ENCODE measurements at places on chromosomes 5 and 9.
A peak's percentile ranks its signal among the peaks of the same experiment; 100 is the strongest.

GRCh38 chr9:122936464-122936863 lies 4.4 kb upstream of the RABGAP1 start:
- DNase-seq = no peak

- no peak for DNase-seq
Observed at GRCh38 chr5:13830536-13830935, 114.0 kb downstream of the DNAH5 start.

- DNase-seq = no peak
Observed at GRCh38 chr9:111118256-111118948, 80.1 kb upstream of the LPAR1 start.

DNA sequence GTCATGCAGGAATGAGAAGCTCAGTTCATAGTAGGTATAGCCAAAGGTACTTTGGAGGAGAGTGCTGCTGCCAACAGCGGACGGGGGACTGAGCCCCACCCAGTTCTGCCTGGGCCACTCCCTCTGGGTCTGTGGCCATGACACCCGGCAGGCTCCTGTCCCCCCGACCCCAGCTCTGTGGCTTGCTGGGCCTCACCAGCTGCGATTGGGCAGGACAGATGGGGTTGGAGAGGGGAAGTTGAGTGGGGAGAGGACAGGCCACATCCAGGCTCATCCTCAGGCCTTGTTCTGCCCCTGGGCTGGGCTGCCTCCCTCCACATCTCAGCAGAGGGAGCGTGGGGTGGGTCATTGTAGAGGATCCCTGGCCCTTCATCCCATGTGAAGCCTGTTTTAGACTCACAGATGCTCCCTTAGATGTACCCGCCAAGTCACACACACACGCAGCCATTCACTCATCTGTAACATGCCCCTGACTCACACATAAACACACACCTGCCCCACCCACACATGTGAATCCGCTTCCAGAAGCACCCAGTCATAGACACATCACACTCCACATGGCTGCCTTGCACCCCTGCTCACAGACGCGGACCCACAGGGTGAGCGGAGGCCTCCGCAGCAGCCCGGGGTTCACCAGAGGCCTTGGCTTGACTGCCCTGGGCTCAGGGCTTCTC lies 48.8 kb downstream of the NTNG2 start:
- DNase-seq = no peak

GRCh38 chr5:116778651-116779280 lies 204.1 kb upstream of the SEMA6A start:
- DNase-seq = no peak

- DNase-seq = no peak
Observed at GRCh38 chr5:3509290-3509689, 86.3 kb upstream of the IRX1 start.

- DNase-seq = peak; percentile 33
Observed at GRCh38 chr9:89919171-89919681, 314.4 kb downstream of the GADD45G start.

GRCh38 chr5:79513308-79513703 lies 628 bp downstream of the HOMER1 start:
- DNase-seq = no peak

- DNase-seq = no peak
Observed at GRCh38 chr5:180333661-180334060, 19.5 kb downstream of the GFPT2 start.

DNA sequence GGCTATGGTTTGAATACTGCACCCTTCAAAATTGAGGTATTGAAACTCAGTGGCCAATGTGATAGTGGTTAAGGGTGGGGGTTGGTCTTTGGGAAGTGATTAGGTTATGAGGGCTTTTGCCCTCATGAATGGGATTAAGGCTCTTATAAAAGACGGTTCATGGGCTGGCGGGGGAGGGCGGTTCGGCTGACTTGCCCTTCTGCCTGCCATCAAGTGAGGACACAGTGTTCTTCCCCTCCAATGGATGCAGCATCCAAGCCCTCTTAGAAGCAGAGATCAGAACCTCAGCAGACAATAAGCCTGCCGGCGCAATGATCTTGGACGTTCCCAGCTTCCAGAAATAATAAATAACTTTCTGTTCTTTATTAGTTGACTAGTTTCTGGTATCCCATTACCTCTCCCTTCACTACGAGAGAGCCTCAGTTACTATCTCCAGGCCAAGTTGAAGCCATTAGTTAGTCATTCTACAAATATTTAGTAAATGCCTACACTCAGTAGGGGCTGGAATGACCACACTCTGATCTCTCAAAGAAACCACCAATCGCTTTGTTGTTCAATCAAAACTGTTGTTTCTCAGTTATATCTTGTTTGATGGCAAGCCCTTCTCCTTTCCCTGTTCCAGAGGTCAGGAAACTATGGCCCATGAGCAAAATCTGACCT lies 219.3 kb downstream of the TSSK1B start:
- DNase-seq = no peak

DNA sequence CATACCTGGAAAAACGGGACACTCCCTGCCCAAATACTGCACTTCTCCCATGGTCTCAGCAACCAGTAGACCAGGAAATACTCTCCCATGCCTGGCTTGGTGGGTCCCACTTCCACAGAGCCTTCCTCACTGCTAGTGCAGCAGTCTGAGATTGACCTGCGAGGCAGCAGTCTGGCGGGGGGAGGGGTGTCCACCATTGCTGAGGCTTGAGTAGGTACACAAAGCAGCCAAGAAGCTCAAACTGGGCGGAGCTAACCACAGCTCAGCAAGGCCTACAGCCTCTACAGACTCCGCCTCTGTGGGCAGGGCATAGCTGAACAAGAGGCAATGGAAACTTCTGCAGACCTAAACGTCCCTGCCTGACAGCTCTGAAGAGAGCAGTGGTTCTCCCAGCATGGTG lies 191.5 kb upstream of the FTMT start:
- no peak for DNase-seq

DNA sequence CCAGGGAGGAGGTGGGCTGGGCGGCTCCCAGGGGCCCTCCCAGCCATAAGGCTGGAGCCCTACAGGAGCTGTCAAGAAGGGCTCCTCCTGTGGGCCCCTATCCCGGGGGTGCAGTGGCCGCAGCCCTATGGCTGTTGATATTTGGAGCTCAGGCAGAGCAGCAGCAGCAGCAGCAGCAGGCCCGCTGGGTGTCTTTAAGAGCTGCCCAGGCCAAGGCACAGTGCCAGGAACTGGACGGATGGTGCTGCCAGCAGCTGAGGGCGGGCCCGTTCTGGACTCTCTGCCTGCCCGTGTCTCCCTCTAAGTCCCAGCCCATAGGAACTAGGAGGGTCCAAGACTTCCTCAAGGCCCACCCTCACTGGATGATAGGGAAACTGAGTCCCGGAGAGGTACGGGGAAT lies 3.6 kb downstream of the AK1 start:
- DNase-seq = peak; percentile 90

GRCh38 chr5:105849701-105850100 lies 1821.0 kb downstream of the EFNA5 start:
- DNase-seq = no peak

- DNase-seq = no peak
Observed at GRCh38 chr5:73815631-73816030, 189.6 kb downstream of the ARHGEF28 start.

DNA sequence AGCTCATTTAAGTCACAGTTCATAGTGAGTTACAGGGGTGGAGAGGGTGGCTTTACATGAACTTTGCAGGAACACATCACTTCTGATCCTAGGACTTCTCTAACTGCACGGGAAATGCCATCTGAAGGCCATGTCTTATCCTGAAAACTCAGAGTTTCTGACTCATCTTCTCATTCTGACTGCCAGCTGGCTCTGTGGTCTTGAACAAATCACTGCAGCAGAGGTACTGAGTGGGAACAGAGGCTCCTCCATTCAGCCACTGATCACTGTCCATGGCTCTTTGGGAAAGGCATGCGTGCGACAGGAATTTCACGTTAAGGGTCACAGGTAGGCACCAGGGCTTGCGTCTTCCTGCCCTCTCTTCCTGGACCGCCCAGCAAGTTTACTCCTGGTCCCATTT lies 114.6 kb upstream of the LRRTM2 start:
- DNase-seq = no peak

GRCh38 chr5:149370878-149371277 lies 8.2 kb downstream of the IL17B start:
- no peak for DNase-seq

- DNase-seq = no peak
Observed at GRCh38 chr5:143800715-143801114, 11.2 kb upstream of the HMHB1 start.

- DNase-seq = no peak
Observed at GRCh38 chr9:133813749-133814585, 75.8 kb upstream of the SARDH start.

GRCh38 chr5:17302106-17302505 lies 84.7 kb downstream of the BASP1 start:
- DNase-seq = no peak

GRCh38 chr5:130912088-130912487 lies 253.0 kb downstream of the HINT1 start:
- DNase-seq = no peak

GRCh38 chr5:145752947-145753346 lies 82.2 kb downstream of the PRELID2 start:
- no peak for DNase-seq

GRCh38 chr5:10699281-10699874 lies 61.7 kb downstream of the DAP start:
- no peak for DNase-seq

GRCh38 chr9:93321220-93321610 lies 130.3 kb upstream of the FAM120A start:
- no peak for DNase-seq

DNA sequence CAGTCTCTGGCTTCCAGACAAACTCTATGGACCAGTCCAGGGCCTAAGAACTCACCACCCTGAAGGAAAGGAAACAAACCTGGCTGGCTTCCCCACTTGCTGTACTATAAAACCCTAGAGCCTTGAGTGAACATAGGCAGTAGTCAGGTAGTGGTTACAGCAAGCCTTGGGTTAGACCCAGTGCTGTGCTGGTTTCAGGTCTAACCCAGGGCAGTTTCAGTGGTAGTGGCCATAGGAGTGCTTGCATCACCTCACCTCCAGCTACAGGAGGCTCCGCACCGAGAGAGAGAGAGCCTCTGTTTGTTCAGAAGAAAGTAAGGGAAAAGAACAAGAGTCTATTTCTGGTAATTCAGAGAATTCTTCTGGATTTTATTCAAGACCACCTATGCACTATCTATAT lies 714.1 kb upstream of the CDH10 start:
- no peak for DNase-seq

DNA sequence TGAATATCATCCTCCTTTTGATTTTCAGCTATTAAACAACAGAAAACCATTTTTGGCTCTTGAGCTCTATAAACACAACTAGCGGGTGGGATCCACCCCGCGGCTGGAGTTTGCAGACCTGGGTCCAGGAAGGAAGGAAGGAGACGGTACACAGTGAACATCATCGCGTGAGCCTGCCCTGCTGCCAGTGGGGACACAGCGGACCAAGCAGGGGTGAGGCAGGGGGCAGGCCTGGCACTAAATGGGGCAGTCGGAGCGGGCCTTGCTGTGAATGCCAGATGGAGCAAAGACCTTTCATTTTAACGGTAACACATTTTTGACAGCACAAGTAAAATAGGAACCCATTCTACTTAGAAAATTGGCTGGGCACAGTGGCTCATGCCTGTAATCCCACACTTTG lies 14.4 kb downstream of the TSPAN17 start:
- no peak for DNase-seq

- peak; percentile 55 for DNase-seq
Observed at GRCh38 chr5:164504141-164504772, 998.8 kb downstream of the MAT2B start.

GRCh38 chr5:141867651-141868050 lies 10.6 kb downstream of the PCDH1 start:
- DNase-seq = no peak

- no peak for DNase-seq
Observed at GRCh38 chr5:43691275-43691674, 88.3 kb downstream of the NNT start.

- no peak for DNase-seq
Observed at GRCh38 chr5:89721353-89721752, 688.2 kb downstream of the CETN3 start.

- DNase-seq = no peak
Observed at GRCh38 chr9:123828449-123828848, 101.5 kb downstream of the DENND1A start.

GRCh38 chr5:133928587-133929393 lies 39.6 kb downstream of the C5orf15 start:
- no peak for DNase-seq

DNA sequence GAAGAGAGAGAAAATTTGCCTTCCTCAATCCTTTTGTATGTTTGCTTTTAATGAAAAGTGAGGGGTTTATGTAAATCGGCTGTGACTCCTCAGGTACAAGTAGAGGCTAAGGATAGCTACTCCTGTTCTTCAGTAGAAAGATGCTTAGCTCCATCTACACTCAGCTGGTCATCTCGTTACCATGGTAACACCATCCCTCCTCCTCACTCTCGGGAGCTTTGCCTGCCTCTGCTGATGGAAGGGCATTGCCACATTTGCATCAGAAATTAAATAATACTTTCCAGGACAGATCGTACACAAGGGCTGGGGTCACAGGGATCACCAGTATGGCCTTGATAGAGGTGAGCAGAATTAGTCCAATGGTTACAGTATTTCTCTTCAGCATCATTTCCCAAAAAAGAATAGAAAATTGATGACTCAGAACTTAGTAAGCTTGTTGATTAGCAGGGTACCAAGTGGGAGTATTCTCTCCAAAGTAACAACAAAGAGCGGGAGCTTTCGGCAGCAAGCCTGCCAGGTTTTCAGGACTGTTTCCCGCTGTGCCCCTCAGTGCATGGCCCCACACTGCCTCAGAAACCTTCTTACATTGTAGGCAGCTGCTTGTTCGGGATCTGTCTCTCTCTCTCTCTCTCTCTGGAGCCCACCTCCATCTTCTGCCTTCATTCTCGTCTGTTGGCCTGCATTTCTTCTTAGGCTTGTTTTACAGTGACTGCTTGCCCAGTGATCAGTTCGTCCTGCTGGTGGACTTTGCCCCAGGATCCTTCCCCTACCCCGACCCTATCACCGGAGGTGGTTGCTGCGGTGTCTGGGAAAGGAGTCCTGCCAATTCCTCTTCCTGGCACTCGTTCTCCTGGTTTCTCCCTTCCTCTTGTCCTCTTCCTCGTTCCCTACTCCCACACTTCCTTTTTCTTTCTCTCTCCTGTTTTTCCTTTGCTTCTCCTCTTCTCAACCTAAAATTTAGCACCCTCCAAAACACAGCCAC lies 51.9 kb upstream of the SNAPC3 start:
- DNase-seq = no peak

- DNase-seq = no peak
Observed at GRCh38 chr5:171578829-171579491, 159.5 kb downstream of the FGF18 start.

- no peak for DNase-seq
Observed at GRCh38 chr9:105307591-105308130, 63.2 kb downstream of the SLC44A1 start.

DNA sequence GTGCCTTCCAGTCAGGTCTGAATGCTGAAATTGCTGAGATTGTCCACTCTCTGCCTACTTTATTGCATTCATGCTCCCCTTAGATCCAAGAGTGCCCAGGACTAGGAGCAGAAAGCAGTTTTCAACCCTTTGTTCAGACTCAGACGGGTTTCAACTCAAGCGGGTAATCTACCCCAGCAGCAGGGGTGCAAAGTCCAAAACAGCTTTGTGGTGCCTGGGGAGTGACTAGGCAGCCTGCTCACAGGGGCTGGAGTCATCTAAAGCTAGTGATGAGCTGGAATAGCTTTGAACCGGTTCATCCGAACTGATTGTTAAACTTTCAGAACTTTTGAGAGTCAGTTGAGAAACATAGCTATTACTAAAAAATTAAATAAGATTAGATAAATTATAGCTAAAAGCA lies 71.0 kb upstream of the IQGAP2 start:
- no peak for DNase-seq
